Activated T-cell treated with anti-CD3 and anti-CD28 coated beads for 24 hours (primary cell): ENCODE measurements at places on chromosomes 11 and 22.

GRCh38 chr22:45473626-45474237 lies 29.0 kb upstream of the FBLN1 start:
- no peak for DNase-seq

DNA sequence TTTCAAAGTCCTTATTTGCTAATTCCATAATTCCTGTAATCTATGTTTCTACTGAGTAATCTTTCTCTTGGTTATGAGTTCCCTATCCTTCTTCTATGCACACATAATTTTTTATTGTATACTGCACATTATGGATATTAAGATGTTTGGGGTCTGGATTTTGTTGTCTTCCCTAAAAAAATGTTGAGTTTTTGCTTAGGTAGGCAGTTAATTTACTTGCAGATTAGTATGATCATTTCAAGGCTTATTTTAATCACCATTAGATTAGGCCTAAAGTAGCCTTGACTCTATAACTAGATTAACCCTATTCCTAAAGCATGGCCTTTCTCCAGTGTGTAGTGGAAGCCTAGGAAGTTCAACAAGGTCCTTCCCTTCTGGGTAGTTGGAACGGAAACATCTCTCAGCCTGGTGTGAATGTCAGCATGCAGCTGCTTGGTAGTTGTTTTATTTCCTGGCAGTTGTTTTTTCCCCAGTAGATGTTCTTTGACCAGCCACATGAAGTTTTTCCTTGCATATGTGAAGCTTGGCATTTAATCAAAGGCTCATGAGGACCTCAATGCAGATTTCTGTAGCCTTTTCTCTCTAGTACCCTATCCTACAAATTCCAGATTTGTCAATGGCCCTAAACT lies 419.3 kb upstream of the NARS2 start:
- DNase-seq = no peak

GRCh38 chr22:23144932-23145877 lies at the start of gene RAB36:
Gene RAB36, plus strand, starts transcription at chr22:23145477. Its CDS starts 1,140 bp downstream, at chr22:23146617.
- DNase-seq = peak; percentile 75

- no peak for DNase-seq
Measured at GRCh38 chr11:115198321-115198741, 305.9 kb downstream of the CADM1 start.

- DNase-seq = peak; percentile 21
Measured at GRCh38 chr11:17528181-17528691, 16.0 kb downstream of the USH1C start.

GRCh38 chr11:87368858-87369480 lies 331.2 kb downstream of the TMEM135 start:
- DNase-seq = no peak

- no peak for DNase-seq
Measured at GRCh38 chr22:31049815-31050420, 31.2 kb upstream of the SMTN start.

GRCh38 chr22:40651563-40652501 lies 15.3 kb upstream of the MRTFA start:
- peak; percentile 82 for DNase-seq

- DNase-seq = no peak
Measured at GRCh38 chr11:63557570-63557969, 5.6 kb downstream of the PLAAT2 start.

DNA sequence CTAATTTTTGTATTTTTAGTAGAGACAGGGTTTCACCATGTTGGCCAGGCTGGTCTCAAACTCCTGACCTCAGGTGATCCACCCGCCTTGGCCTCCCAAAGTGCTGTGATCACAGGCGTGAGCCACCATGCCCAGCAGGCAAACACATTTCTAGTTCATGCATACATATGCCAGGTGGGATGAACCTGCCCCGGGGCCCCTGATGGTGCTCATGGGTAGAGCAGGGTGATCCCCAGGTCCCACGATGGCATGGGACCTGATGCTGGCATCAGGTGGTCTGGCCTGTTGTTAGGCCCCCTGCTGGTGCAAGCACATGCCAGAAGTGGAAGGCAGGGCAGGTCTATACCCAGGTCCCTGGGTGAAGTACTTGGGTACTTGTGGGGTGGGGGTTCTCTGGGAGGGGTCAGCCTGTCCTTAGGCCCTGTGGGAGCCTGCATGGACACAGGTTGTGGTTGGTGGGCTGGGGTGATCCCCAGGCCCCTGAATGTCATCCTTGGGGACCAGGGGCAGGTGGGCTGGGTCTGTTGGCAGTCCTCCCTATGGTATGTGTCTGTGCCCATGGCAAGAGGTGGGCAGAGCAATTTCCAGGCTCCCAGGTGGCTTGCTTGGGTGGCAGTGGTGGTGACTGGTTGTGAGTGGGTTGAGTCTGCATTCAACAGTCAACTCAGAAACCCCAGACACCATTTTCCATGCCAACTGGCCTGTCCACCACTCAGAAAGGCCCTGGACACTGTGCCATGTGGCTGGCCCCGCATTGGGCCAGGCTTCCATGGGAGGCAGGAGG lies 9.6 kb upstream of the RGL4 start:
- no peak for DNase-seq

DNA sequence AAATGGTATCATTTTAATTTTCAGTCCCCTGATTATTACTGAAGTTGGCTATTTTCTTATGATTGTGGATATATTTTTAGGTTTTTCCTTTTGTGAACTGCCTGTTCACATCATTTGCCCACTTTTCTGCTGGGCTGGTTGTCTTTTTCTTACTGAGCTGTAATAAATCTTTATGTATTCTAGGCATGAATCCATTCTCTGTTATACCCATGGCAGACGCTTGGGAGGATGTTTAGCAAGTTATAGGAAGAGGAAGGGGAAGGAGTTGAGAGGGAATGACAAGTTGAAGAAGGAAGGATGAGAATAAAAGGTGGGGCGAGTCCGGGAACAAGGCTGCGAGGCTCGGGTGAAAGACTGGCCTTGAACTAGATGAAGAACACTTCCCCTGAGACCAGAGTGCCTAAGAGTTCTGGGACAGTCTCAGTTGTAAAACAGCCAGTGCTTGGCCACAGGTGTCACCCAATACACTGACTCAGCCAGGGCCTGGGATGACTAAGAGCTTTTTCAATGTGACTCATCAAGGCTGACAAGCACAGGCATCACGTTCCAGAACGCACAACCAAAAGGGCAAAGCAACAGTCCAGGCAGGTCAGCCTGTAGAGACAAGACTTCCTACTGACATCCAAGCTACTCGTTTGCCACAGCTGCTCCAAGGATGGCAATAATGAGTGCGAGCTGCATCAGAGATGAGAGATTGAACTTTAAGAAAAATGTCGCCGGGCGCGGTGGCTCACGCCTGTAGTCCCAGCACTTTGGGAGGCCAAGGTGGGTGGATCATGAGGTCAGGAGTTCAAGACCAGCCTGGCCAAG lies 35.2 kb downstream of the LRFN4 start:
- peak; percentile 47 for DNase-seq

DNA sequence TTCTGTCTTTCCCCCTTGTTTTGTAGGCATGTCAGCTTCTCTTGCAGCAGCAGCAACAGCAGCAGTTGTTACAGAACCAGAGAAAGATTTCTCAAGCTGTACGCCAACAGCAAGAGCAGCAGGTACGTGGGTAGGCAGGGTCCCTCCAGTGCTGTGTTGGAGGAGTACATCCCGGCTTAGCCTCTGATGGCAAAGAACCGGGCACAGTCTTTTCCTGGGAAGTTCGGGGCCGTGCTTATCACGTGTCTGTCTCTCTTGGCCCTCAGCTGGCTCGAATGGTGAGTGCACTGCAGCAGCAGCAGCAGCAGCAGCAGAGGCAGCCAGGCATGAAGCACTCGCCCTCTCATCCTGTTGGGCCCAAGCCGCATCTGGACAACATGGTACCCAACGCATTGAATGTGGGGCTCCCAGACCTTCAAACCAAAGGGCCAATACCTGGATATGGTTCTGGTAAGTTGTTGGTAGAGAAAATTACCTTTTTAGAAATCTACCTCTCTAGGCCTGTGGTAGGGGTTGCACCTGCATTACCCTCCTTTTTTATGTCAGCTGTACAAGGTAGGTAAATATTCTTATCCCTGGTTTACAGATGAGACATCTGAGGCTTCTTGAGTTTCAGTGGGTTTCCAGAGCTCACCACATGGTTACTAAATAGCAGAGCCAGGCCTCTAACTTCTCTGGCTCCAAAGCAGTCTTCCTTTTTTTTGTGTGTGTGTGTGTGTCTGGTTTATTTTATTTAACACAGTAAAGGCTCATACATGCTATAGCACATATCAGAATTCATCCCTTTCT lies 45.2 kb upstream of the ADSL start:
- DNase-seq = no peak

DNA sequence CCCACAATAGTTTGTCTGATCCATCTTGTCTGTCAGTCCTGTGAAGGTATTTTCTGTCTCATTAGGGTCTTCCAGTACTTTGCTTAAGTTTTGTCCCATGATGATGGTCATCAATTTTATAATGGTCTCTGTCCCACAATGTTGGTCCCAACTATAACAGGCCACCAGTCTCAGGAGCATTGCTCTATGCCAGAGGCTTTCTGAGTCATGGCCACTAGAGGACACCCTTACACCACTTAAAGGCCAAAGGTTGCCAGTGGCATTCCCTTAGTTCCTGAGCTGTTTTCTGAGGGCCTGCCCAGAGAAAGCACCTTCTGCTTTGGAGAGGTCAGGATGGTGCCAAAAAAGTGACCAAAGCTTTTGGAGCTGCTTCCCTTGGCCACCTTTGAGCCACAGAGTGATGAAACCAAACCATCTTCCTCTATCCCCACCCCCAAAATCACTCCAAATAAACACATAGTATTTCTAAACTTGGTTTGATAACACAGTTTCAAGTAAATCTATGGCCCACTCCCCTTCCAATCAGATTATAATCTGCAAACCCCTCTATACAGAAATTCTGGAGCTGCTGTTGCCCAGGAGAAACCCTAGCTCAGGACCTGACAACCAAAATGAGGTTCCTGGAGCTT lies 19.3 kb downstream of the EIF3F start:
- DNase-seq = peak; percentile 41

DNA sequence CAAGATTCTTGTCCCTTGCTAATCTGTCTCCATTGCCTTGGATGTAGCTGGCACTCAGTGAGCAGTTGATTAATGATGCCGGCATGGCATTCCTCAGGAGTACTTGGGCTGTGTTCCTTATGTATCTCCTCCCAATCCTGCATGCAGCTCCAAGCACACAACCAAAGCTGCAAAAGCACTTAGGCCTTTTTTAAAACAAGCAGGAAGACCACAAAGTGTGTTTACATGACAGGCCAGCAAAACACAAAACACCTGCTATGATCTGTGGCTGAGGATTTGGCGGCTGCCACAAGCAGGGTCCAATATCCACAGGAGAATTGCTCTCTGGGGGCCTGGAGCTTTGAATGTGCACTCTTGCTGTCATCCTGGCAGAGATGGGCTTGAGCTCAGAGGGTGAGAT lies 8.9 kb downstream of the ABTB2 start:
- no peak for DNase-seq

GRCh38 chr11:132504501-132505041 lies 1027.7 kb downstream of the OPCML start:
- DNase-seq = no peak

DNA sequence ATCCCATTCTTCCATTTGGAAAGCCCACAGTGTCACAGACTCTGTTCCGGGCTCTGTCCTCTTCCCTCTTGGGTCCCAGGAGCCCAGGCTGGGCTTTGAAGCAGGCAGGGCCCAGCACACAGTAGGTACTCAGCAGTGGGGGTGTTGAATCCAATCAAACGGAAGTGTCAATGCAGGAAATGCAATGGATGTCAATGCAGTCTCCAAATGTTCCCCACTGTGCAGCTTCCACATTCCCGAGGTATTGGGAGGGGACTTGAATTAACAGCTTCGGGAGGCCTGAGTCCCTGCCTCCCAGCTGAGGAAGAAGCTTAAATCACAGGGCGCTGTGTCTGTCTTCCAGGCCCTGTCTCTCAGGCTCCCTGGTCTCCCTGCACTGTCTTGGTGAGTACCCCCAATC lies 21.8 kb upstream of the SMIM35 start:
- DNase-seq = no peak

DNA sequence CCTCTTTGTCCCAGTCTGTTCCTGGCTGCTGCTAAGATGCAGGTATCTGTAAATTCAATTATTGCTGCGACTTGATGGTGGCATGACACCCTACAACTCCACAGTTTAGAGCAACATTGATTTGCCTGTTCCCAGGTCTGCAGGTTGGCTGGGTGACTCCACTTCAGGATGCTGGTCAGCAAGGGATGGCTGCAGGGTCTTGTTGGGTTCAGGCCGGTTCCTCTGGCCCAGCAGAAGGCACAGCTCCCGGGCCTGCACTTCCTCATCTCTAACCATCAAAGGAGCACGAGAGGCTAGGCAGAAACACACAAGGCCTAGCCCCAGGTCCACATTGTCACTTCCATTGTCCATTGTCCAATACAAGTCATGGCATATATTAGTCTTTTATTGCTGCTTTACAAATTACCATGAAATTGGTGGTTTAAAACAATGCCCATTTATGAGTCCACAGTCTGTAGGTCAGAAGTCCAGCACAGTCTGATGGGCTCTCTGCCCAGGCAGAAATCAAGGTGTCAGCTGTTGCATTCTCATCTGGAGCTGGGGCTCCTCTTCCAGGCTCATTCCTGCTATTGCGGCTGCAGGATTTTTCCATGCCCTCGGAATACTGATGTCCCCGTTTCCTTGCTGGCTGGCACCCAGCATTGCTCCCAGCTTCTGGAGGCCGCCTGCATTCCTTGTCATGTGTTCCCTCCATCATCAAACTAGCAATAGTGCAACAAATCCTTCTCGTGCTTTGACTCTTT lies 96.6 kb upstream of the LMO1 start:
- no peak for DNase-seq

DNA sequence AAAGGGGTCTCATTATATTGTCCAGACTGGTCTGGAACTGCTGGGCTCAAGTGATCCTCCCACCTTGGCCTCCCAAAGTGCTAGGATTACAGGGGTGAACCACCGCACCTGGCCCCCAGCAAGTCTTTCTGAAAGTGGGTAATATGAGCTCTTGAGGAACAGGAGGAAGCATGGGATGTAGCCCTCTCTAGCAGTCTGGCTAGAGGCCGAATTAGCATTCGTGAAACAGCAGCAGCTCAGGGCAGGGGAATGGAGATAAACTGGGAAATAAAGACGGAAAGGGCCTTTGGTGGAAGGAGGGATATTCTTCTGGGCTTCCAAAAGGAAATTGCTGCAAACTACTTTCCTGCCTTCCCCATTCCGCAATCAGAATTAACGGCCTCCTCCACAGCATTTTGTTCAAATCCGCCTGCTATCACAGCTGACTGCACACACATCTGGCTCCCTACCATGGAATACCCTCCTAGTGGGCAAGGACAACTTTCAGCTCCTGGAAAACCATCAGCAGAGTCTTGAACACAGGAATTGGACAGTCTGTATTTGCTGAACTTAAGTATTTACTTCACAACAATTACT lies 44.3 kb downstream of the MICAL3 start:
- DNase-seq = no peak
